NCI-H1694 (cell line): ENCODE measurements at places on chromosomes 3 and 15.

DNA sequence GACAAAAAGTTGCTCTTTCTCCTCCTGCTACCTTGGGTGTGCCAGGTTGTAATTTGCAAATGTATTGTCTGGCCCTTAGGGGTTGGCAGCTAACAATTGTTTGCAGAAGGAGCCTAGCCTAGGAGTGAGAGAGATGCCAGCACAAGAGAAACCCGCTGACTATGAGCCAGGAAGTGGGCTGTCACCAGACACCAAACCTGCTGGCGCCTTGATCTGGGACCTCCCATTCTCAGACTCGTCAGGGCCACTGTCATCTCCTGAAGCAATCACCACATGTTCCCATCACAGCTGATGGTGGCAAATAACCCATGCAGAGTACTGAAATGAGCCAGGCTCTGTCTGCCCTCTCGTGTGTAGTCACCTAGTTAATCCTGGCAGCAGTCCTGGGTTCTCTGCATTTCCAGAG is 406.4 kb upstream of the NPAP1 start:
- DNase-seq = no peak

GRCh38 chr3:55658690-55659562 is 171.8 kb upstream of the WNT5A start:
- DNase-seq = no peak

GRCh38 chr3:39346785-39347585 is 17.5 kb downstream of the CCR8 start:
- no peak for DNase-seq

DNA sequence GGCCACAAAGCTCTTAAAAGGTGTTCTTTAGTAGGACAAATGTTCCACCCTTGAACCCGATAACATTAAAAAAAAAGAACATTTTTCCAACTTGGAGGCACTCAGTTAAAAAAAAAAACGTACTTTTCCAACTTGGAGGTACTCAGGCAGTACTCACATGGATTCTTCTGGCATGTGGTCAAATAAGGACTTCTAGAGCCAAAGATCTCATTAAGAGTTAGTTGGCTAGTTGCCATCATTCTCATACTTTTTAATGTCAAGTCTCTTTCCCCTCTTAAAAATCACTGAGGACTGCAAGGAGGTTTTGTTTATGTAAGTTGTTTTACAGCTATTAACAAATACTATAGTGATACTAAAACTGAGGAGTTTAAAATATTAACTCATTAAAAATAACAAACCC is 101.0 kb downstream of the CADPS start:
- DNase-seq = no peak

DNA sequence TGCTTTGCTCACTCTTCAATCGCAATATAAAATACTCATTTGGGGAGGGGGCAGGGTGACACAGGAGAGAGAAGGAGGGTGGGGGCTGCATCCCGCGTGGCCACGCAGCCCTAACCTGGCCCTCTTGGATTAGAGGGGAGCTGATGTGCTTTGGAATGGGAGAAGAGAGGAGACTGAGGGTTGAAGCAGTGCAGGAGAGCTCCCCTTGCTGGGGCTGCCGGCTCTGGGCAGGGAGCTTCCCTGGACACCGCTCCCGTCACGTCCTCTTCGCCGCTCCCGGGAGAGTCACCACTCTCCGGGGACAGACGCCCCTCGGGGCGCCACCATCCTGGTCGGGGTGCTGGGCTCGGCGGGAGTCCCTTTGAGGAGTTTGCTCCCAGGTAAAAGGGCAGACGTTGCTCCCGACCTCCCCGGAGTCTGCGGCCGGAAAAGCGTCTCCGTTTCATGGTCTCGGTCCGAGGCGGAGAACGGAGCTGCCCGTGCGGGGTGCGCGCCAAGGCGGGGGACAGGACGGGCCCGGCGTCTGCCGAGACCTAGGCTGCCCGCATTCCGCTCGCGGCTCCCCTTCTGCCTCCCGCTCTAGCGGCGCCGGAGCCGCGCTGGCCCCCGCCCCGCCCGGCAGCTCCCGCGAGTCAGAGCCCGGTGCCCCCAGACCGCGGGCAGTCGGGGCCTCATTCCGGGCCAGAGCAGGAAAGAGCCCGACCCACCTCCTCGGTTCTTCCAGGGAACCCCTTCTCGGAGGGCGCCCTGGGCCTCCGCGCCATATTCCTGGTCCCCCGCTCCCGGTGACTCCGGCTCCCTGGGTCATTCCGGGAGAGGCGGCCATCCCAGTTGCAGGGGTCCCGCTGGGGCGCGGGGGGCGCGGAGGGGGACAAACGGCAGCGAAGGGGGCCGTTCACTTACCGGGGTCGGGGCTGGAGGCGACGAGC is 603 bp downstream of the SLC7A14 start:
- DNase-seq = no peak

DNA sequence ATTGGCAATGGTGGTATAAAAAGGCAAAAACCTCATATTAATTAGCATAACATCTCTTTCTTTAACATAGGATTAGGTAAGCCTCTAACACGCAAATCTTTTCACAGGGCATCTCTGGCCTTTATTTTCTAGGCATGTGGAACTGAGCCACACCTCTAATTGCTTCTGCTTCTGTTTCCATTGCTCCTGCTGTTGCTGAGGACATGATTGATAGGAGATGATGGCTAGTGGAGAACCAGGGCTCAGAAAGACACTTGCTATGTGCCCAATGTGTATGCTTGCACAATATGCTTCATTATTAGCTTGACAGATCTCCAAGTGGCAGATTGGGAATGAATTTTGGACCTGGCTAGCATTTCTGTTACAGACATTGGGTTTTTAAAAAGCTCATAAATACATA is 114.5 kb downstream of the EPHA3 start:
- DNase-seq = no peak

DNA sequence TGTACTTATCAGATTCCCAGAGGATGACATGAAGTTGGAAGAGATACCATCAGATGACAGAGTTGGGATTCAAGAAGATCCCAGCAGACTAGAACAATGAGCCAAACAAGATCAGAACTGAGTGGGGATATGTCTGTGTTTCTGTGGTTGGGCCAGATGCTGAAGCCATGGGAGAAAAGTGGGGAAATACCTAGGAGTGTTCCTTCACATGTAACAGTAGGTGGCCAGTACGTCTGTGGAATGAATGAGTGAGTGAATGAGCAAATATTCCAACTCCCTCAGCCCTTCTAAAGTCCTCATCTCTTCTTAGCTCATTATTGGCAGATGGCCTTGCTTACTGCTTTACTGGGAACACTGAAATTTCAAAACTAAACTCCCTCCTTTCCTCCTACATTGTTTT is 32.2 kb upstream of the GREM1 start:
- DNase-seq = no peak

- no peak for DNase-seq
Measured at GRCh38 chr3:131444180-131444579, 58.6 kb downstream of the MRPL3 start.

GRCh38 chr15:73629798-73630429 is 3.3 kb downstream of the NPTN start:
- DNase-seq = no peak

- DNase-seq = no peak
Measured at GRCh38 chr15:70378126-70379031, 280.7 kb upstream of the TLE3 start.

DNA sequence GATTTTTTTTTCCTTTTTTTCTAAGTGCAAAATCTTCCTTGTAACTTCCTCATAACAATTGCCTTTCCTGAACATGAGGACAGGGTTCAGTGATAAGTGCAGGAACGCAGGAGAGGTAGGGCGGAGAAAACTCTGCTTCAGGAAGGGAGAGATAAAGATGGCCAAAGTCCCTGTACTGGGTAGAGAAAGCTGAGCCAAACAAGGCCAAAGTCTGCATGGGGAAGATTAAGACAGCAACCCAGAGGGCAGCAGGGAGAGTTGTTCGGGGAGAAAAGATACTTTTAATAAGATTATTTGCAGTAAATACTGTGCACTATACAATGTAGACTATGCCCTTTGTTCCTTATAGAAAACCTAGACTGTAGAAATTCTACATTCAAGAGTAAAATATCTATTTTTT is 55.4 kb upstream of the LRRFIP2 start:
- no peak for DNase-seq

DNA sequence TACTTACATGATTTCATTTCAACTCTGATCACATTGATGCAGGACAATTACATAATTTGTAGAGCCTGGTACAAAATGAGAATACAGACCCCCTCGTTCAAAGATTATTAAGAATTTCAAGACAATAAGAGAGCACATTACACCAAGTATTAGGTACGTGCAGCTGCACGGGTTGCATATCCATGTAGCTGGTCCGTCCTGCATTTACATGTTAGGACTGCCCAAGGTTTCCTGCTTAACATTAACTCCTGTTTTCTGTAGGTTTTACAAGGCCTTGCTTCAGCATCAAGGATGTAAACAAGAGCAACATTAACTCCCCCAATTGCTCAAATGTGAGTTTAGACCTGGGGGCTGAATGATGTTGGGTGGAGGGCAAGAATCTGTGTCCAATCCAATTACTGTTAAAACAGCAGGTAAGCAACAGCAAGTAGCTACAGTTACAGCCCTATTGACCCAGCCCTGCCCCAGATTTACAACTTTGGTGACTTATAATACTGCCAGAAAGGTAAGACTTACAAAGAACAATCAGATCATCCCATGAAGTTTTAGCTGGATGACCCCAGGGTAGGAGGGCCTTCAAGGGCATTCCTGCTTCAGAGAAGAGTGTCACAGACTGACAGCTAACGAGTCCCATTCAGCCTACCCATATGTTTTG is 127.4 kb upstream of the PPP2R3A start:
- no peak for DNase-seq

DNA sequence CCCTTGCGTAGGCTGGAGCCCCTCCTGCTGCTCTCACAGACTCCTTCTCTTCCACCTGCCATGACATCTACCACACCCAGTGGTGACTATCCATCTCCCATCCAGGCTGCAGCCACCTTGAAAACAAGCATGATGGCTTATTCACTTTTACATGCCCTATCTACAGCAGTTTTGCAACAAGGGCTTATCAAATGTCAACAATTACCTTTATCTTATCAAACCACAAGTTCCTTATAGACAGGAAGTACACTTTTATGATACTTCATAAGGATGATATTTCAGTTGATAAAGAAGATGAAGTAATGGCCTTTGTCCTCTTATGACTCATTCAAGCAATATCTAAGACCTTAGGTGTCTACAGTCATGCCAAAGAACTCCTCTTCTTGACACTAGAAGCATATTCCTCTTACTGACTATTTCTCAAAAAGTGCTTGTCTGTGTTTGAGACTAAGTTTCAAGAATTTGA is 125.3 kb upstream of the SPRED1 start:
- no peak for DNase-seq

GRCh38 chr15:86139828-86140227 is 60.2 kb downstream of the AGBL1 start:
- DNase-seq = no peak

DNA sequence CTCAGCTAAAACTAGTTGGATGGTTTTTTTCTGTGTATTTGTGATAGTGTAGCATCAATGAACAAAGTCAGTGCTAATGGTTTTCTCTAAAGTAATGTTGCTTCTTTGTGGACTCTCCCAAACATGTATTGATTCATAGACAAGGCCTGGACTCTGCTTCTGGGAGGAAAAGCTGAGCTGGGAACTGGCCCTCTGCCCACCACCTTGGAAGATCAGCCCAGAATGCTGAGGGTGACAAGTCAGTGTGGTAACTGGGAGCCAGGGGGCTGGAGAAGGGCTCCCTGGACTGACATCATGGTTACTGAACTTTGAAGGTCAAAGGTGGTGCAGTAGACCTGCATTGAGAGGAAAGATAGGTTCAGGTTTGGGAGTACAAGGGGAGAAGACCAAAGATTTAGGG is 3.0 kb downstream of the ARHGAP31 start:
- no peak for DNase-seq

- no peak for DNase-seq
Measured at GRCh38 chr3:9793161-9793781, 389 bp downstream of the ARPC4 start.

DNA sequence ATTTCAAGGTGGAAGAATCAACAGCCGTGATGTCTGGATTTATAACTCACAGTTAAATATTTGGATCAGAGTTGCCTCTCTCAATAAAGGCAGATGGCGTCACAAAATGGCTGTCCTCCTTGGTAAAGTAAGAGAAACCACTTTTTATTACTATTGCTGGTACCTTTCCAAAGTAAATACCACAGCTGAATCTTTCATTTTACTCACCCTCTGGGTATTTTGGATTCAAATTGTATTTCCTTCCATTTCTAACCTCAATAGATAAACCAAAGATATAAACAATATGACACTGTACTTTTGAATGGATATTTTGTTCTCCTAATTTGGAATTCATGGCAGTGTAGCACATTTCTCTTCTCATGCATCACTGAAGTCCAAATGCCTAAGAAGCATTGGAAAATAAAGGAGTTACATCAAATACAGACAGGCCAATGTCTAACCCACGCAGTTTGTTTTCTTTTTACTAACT is 29.5 kb downstream of the KLHL24 start:
- no peak for DNase-seq

DNA sequence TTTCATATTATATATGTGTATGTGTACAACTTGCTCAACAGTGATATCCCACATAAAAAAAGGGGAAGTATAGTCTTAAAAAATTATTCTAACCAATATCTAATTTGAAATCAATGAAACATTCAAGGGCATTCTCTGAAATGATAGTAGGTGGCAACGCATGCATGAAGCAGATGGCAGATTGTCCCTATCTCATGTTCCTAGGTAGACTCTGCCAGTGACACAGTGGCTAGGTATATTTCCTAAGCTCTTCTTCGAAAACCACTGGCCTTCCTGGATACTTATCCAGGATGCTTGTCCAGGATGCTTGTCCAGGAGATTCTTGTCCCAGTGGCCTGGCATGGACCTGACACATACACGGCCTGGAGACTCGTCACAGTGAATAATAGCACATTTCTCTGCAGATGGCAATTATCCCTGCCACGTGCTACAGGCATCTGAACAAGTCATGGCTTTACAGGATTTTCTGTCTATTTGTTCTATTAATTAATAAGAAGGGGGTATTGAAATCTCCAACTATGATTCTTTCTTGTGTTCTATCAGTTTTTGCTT is 54.9 kb downstream of the OCA2 start:
- DNase-seq = peak; percentile 51

DNA sequence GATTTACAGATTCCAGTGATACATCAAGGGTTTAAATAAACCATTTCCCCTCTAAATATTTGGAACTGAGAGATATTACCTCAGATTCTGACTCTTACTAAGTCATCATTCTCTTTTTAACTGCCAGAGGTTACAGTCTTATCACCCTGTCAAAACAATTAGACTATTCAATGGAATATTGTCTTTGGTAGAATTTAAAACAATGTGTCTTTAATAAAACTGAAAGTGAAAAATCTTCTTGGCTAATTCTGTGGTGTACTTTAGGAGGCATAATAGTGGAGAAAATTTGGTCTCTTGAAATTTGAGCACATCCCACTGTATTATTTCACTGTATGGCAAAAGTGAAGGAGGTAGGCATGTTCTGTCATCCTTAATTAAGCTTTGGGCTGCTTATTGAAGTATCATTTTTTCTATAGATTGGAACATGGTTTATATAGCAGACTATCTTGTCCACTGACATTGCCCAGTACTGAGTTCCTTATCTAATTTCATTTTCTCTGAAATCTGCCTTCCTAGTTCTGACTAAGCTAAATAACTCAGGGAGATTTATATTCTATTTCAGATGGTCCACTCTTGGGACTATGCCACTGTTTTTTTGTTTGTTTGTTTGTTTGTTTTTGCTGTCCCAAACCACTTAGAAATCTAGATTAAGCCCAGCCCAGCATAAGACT is 48.0 kb upstream of the UTS2B start:
- no peak for DNase-seq

- no peak for DNase-seq
Measured at GRCh38 chr3:126466886-126467610, 8.6 kb downstream of the ZXDC start.
